ENCODE measurements at places on chromosomes 11 and 22.
A peak's percentile ranks its signal among the peaks of the same experiment; 100 is the strongest.

DNA sequence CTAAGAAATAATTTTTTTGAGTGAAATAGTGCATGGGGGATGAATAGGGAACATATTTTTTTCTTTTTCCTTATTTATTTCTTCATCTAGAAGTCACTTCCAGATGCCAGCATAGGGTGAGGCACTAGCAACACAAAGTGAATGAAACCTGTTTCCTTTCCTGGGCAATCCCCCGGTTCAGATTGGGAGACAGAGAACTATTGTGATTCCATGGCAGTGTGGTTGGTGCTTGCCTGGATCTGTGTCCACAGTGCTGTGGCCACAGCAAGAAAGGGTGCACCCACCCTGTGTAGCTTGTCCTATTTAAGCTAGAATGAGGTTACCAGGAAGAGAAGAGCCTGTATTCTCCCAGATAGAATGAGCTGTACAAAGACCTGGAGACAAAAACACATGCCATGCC lies 57.6 kb downstream of the SLC5A1 start:
- no peak for DNase-seq

DNA sequence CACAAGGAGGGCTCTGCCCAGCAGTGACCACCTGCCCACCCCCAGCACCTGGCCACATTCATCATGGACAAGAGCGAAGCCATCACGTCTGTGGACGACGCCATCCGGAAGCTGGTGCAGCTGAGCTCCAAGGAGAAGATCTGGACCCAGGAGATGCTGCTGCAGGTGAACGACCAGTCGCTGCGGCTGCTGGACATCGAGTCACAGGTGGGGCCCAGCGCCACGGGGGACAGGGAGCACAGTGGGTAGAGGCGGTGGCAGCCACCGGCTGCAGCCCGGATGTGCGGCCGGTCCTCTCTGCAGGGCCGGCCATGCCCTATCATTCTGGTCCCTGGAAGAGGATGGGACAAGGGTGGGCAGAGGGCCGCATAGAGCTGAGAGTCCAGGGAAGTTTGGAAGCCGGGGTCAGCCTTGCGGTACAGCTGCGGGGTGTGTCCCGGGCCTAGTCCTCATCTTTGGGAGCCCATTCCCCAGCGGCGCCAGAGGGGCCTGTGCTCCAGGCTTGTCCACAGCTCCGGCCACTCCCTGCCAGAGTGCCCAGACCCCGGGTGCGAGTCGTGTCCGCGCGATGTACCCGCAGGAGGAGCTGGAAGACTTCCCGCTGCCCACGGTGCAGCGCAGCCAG lies 14.1 kb downstream of the EPS8L2 start:
- no peak for DNase-seq

DNA sequence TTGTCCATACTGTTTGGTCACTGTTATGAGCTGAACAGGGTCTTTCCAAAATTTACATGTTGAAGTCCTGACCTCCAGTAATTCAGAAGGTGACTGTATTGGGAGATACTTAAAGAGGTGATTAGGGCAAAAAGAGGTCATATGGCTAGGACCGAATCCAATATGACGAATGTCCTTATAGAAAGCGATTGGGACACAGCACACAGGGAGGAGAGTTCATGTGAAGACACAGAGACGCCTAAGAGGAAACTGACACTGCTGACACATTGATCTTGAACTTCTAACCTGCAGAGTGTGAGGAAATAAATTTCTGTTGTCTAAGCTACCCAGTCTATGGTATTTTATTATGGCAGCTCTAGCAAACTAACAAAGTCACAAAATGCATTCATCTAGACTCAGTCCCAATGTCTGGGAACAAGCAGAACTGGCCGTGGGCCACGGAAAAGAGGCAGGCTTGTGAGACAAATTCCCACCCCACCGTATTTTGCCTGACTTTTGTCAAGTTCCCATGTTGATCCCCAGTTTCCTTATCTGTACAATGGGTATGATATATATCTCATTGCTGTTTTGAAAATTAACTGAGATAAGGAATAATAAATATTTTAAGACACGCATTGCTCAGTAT lies 295.0 kb downstream of the NTM start:
- DNase-seq = no peak

DNA sequence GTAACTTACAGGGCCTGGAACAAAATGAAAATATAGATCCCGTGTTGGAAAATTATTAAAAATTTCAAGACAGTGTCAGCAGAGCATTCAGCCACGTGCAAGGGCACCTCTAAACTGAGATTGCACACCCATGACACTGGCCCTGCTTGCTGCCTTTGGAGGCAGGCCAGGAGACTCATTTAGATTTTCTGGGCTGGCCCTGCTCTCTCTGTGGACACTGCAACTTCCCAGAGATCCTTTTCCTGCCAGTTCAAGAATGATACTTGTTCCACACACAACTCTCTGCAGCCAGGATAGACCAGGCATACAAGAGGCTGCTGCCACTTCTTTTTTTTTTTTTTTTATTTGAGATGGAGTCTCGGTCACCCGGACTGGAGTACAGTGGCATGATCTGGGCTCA lies 56.7 kb upstream of the PTPRJ start:
- DNase-seq = peak; percentile 59

GRCh38 chr11:131899950-131900580 lies 529.6 kb downstream of the NTM start:
- DNase-seq = peak; percentile 49
